ENCODE measurements at places on chromosomes 13 and 19.

- DNase-seq = no peak
These were observed 33.3 kb upstream of the SPATA13 start for GRCh38 chr13:24127116-24127631.

GRCh38 chr19:52270266-52270885 is 989 bp downstream of the ZNF766 start:
- no peak for DNase-seq

DNA sequence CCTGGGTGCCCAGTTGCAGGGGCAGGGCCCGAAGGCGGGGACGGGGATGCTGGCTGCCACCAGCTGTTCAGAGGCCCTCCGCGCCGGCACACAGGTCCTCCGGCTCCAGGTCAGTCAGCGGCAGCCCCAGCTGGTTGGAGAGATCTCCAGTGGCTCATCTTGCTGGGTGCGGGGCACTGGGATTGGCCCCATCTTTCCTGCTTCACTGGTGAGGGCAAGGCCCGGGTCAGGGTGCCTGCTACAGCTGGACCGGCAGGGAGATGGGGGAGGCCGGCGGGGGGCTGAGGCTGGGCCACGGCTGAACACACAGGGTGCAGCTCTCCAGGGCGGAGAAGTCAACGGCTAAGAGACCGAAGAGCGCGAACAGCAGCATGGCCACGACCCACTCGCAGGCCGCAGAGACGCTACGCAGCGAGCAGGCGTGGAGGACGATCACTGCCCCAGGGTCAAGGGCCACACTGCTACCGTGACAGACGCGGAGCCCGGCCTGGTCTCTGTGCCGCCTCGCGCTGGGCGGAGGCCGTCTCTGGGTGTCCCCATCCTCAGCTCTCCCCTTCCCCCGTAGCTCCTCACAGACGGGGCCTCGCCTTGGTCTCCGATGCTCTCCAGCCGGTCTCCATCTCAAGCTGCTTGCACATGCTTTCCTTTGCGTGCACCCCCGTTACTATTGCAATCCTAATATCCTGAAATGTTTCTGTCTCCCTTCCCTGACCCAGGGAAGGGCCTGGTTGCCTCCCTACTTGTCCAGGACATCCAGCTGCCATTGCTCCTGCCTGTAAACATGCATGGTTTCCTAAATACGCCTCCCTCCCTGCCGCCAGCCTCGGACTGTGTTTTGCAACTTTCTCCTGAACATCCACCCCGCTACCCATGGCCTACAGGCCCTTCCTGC is 12.3 kb downstream of the TMEM150B start:
- DNase-seq = no peak

DNA sequence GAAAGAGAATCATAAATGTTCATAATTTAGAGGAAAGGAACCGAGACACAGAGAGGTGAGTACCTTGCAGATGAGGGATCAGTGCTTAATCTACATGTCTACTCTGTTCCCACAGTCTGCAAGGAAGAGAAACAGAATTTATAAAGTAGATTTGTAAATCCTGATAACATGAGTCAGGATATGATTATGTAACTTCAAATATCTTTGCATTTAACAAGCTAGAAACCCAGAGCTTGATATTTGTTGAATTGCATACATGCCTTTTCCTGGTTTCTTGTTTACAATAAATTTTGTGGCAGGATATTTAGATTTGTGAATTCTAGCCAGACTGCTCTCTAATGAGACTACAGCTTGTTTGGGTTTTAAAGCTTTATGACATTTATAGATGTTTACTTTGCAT is 219.2 kb downstream of the ENOX1 start:
- DNase-seq = no peak

DNA sequence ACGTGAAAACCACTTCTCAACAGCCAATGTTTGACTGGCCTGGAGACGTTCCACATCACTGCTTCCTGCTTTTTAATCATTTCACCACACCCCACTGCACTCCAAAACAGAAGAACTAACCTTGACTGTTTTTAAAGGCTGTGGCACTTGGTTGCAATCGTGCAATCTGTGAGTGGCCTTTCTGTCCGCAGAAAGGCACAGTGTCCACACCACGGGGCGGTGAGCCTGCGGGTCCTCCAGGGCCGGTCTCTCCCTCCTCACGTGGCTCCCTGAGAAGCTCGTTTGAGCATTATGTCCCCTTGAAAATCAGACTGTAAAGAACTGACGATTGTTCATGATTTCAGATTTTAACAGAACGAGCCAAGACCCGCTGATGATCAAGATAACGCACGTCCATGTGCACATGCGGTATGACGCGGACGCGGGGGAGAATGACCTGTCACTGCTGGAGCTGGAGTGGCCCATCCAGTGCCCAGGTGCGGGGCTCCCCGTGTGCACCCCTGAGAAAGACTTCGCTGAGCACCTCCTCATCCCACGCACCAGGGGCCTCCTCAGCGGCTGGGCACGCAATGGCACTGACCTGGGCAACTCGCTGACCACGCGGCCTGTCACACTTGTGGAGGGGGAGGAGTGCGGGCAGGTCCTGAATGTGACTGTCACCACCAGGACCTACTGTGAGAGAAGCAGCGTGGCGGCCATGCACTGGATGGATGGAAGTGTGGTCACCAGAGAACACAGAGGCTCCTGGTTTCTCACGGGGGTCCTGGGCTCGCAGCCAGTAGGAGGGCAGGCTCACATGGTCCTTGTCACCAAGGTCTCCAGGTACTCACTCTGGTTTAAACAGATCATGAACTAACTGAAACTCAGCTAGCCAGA is 13.0 kb downstream of the PROZ start:
- DNase-seq = no peak

DNA sequence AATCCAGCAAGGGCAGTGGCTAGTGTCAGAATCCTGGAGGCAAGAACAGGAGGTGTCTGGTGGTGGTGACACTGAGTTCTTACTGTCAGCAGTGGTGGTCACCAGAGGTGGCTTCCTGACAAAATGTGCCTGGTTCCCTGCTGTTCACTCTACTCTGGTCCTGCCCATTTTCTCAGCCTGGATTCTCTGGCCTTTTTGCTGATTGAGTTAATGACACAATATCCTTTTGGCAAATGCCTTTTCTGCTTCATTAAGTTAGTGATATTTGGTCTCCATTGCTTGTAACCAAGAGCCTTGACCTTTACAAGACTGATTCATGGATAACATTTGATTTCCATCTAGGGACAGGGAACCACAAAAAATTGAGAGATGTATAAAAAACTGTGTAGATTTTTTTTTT is 51.1 kb downstream of the RFC3 start:
- DNase-seq = no peak

DNA sequence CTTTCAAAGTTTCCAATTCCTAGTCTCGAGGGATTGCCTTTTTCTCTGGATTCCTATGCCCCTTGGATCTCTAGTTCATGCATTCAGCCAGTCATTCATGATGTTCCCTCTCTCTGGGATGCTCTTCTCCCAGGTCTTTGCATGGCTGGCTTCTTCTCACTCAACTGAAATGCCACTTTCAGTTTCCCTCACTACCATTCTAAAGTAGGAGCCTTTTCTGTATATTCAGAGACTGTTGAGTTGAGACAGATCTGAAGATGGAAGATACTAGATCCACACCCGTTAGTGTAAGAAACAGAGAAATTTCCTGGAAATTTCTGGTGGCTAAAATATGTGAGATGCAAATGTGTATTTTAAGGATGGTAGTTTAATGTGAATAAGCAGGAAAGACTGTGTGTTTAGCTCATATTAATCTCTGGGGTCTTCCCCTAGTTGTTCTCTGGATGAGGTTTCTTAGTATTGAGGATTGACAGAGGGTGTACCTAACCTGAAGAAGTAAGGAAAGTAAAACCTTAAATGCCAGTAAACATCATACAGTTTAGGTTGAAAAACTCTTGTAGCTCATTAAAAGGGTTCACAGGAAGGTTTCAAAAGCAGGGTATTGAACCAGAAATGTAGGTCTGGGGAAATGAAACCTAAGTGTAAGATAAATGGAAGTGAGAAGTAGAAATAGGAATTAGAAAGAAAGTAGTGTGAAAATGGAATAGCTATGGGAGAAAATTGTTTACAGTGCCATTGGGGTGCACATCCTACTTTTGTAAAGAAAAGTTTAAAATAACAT is 331.3 kb downstream of the NDFIP2 start:
- DNase-seq = no peak

DNA sequence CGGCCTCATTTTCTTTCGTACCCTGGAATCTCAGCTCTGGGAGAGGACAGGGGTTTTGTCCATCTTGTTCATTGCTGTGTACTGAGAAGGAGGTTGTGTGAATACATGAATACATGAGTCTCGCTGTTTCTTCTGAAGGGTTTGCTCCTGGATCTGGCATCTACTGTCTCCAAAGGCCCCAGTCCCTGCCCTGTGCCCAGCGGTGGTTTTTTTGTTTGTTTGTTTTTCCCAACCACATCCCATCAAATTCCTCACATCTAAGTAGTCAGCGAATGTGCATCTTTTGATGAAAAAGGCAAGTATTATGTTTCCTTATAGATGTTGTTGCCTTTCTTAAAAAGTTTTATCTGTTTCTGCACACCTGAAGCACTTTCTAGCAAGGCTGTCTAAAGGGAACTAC is 12.5 kb downstream of the DCAF15 start:
- DNase-seq = no peak

- DNase-seq = no peak
These were observed 179.1 kb downstream of the DCT start for GRCh38 chr13:94300401-94300800.

DNA sequence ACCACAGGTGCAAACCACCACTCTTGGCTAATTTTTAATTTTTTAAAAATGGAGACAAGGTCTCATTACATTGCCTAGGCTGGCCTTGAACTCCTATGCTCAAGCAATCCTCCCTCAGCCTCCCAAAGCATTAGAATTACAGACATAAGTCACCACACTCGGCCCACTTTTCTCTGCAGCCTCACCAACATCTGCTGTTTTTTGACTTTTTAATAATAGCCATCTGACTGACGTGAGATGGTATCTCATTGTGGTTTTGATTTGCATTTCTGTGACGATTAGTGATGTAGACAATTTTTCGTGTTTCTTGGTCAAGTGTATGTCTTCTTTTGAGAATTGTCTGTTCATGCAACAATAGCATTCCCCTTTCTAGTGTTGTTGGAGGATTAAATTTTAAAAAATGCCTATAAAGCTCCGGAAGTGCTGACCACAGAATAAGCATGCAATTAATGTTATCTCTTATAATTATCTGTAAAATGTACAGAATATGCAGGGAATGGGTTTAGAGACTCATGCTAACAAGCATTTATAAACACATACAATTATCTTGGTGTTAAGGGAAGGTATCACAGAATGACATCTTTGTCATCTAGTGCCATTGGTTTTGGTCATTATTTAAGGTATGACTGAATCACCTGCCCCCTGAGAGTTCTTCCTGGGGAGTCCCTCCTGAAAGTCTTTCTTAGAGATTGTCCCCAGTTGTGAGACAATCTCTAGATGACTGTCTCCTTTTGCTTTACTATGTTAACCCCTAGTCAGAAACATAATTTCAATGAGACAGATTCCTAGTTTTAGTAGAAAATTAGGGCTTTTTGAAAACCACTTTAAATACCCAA is 118.5 kb upstream of the SERTM1 start:
- DNase-seq = no peak

DNA sequence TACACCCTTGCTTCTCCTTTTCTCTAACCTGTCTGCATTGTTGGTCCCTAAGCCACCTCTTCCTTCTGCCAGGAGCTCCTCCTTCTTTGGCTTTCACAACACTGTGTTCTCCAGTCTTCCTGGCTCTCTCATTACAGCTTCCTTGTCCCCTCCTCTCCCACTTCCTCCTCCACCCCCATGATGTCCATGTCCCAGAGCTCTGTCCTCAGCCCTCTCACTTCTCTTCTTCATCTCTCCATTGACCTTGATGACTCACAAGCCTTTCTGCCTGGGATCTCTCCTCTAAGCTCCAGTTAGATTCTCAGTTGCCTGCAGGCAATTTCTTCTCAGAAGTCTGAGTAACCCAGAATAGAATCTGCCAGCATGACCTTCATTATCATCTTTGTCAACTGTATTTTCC is 100.3 kb upstream of the WASF3 start:
- DNase-seq = no peak

GRCh38 chr19:16363133-16363851 is 38.7 kb downstream of the KLF2 start:
- no peak for DNase-seq

GRCh38 chr13:27250833-27251165 is 559 bp upstream of the RPL21 start:
- DNase-seq = no peak

DNA sequence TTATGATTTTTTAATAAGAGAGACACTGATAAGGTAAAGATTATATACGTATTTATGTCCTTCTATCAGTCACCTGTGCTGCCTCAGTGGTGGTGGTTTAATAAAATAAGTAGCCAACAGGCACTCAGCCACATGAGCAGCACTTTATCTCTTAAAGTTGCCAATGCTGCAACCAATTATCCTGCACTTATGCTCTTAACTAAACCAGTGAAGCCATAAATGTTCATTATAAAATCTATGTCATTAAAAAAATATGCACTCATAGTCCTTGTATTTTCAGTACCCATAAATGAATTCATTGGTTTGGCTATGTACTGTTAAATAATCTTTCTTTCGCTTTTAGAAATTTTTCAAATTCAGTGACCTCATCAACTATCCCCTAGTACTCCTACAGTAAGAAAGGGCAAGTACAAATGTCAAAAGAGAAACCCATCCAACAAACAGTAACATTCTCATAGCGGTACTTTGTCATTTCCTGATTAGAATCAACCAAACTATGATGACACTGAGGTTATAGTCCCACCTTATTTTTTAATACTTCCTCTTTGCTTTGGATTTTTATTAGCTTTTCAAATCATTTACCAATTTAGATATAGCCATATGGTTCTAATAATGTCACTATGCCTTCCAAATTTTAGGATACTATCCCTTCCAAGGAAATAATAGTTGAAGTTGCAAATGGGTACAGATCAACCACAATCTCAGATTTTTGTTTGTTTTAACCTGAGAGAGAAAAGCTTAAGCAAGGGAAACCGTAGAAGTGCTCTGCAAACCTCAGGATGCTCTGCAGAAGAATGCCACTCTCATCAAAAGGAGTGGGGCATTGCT is 190.9 kb downstream of the KLF12 start:
- DNase-seq = no peak

- no peak for DNase-seq
These were observed 1251.0 kb downstream of the PCDH17 start for GRCh38 chr13:58882516-58882915.

DNA sequence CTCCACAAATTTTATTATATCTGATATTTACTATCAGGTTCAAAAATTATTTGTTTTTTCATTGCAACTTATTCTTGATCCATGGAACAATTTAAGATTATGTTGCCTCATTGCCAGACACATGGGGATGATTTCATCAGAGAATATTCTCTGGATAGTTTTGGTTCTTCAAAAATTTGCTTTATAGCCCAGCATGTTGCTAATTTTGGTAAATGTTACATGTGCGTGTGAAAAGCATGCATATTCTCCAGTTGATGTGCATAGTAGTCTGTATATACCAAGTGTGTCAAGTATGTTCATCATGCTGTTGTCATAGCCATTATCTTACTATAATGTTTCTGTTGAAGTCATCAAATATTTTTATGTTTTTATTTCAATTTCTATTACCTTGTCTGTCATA is 122.3 kb downstream of the RFC3 start:
- no peak for DNase-seq

DNA sequence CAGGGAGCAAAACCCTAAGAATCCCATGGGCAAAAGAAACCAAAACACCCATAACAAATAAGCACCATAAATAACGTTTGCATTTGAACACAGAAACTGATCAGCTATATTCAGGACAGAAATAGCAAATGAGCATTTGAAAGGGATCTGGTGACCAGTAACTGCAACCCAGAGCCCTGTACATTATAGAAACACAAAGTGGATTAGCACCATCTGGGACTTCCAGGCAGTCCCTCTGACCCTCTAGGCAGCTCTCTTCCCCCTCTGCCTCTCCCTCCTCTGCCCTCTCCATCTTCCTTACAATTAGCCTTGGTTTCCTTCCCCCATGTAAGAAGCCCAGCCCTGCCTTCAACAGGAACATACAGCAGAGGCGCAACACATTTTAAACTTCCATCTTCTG is 215.0 kb downstream of the DCLK1 start:
- no peak for DNase-seq
